ENCODE measurements at places on chromosomes 16 and 17.

DNA sequence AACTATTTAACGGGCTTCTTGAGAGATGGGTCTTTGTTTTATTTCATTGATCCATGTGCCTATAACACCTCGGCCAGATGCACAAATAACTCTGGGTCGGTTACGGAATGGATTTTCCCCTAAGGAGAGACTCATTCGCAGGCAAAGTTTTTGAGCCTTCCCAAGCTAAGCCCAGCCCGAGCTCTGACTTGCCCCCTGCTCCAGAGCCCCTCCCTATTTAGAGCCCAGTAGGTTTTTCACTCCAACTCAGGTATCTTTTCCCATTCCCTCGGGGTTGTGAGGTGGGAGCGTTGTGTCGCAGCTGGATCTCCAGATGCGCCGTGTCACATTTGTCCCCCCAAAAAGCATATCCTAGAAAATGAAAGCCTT lies 812 bp upstream of the MYOCD start:
- no peak for DNase-seq

DNA sequence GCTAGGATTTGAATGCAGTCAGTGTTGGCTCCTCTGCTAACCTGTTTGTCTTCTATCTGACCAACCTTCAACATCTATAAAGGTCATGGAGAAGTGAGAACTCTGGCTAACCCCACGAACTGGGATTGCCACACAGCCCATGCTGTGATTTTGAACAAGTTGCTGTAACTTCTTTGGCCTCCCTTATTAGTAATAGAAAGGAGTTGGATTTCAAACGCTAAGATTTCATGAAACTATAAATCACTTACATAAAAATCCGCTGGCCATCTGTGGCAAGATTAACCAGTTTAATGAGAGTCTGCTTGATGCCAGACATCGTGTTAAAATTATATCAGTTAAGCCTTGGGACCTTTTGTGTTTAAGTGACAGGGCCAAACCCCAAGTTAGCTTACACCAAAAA lies 53.4 kb downstream of the HSD17B2 start:
- no peak for DNase-seq

GRCh38 chr16:81440888-81441761 lies 3.5 kb upstream of the CMIP start:
- no peak for DNase-seq

- no peak for DNase-seq
Measured at GRCh38 chr16:86763819-86764218, 185.5 kb downstream of the FOXL1 start.

DNA sequence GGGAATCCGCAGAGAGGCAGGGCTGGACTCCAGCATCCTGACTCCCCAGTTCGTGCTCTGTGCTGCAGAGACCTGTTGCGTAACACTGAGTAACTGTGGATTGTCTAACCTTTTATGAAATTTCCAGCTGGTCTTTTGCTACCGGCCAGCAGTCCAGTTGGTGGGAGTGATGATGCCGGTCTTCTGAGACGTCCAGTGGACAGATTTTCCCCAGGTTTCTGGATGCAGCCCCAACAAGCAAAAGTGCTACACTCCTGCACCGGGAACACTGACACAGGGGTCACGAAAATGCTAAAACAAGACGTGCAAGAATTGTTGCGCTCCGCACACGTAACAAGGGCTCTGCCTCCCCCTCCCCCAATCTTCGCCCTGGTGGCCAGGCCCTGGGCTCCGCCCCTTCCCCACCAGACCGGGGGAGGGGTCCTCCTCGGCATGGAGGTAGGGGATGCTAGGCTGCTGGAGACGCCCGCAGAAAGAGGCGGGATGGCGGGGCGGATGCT lies 701 bp upstream of the MRC2 start:
- DNase-seq: no peak

GRCh38 chr17:1077581-1077985 lies 80.7 kb downstream of the TIMM22 start:
- no peak for DNase-seq

DNA sequence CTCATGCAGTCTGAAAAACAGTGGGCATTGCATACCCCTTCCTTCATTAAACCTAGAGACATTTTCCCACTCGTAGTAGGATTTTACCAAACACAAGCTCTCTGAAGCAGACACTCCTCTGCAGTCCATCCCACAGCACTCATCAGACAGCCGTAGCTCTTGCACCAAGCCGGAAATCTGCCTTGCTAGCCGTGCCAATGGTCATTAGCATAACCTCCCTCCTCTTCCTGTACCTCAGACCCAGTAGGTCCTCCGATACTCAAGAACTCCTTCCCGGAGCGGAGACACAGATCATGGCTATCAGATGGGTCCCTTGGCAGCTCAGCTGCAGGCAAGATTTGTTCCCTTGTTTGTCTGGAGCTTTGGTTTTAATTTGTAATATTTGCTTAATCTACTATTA lies 483.1 kb upstream of the PSMD7 start:
- DNase-seq: no peak

DNA sequence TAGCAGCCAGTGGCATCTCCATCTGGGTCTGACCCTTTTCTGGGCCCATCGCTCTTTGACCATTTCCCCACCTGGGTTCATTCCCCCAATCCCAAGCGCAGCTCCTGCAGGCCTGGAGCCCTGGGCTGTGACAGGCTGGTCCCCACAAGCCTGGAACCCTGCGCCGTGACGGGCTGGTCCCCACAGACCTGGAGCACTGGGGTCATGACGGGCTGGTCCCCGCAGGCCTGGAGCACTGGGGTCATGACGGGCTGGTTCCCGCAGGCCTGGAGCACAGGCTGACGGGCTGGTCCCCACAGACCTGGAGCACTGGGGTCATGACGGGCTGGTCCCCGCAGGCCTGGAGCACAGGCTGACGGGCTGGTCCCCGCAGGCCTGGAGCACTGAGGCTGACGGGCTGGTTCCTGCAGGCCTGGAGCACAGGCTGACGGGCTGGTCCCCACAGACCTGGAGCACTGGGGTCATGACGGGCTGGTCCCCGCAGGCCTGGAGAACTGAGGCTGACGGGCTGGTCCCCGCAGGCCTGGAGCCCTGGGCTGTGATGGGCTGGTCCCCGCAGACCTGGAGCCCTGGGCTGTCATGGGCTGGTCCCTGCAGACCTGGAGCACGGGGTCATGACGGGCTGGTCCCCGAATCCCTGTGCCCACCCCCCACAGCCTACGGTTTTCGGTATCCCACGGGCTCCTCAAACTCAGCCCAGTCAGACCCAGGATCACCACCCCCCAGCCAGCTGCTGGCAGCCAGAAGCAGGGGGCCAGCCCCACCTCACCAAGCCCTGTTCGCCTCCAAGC lies 16.6 kb downstream of the TMC6 start:
- no peak for DNase-seq

DNA sequence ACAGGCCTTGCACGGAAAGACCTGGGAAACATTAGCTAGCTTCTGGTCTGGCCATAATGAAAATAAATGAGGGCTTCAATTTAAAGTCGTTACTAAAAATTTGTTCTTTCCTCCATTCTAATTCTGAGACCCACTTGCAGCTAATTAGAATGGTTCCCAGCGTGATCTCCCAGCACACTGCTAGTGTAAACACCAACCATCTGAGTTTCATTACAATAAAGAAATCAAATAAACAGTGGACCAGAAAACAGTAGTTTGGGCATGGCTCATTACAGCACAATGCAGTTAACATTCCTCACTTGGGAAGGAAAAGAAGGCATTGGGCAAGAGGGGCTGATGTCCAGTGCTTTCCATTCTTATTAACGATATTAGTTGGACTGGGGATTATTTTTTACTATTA lies 410.9 kb upstream of the SOX9 start:
- DNase-seq: no peak

DNA sequence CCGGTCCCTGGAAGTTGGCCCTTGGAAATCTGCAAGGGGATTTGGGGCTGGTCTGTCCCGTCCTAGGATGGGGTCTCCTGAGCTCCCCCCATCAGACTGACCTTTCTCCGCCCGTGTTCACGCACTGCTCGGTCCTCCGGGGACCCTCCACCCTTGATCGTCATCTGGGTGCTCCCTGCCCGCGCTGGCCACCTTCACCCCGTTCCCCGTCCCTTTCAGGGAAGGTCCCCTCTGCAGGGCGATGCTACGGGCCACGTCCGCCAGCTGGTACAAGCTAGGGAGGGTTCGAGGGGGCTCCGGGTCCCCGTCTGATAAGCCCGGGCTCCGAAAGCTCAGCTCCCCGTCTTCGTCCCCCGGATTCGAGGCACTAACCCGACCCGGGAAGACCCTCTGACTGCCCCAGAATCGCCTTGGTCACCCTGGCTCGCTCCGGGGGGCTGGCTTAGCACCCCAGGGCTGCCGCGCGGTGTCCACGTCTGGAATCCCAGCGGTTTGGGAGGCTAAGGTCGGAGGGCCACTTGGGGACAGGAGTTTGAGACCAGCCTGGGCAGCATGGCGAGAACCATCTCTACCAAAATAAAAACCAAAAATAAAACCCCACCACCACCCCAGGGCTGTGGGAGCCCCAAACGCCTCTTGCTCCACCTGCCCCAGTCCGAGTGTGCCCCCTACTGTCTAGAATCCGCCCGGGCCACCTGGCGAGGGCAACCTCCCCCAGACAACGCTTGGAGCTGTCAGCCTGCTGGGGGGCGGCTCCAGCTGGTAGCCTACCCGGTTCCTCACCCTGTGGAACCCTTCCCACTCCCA lies 1.1 kb upstream of the SLC43A2 start:
- peak; percentile 11 for DNase-seq
